ENCODE measurements at places on chromosomes 12 and 14.

DNA sequence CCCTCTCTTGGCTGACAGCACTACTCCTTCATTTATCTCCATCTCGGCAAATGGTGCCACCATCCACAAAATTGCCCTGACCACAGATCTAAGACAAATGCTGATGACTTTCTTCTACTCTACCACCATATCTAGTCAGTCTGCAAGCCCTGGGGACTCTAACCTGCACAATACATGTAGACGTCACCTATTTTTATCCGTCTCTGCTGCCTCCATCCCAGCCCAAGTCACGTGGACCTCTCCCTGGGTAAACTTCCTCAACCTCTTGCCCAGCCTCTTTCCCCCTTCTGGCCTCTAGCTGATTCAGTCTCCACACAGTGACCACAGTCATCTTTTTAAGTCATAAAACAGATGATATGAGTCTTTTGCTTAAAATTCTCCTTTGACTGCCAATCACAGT, 1203.0 kb downstream of the AACS start:
- DNase-seq, result no peak

- DNase-seq, result no peak
These were observed 1316.7 kb upstream of the TMEM132C start for GRCh38 chr12:126950266-126950665.

DNA sequence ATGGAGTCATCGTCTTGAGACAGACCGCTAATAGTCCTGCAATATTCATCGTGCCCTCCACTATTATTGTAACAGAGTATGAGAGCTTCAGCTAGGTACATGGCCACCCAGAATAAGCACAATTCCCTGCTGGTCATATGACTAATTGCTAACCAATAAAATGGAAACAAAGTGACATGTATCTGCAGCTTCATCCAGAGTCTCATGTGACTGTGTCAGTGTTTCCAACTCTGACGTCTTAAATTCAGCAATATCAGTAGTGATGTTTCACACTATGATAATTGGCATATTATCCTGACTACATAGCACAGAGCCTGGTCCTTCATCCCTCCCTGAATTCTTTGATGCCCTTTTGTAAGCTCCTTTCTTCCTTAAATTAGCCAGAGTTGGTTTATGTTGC, 167.4 kb downstream of the RPS29 start:
- no peak for DNase-seq

- no peak for DNase-seq
These were observed 69.3 kb downstream of the PRMT8 start for GRCh38 chr12:3560295-3560620.

GRCh38 chr12:30797689-30798088, 42.9 kb upstream of the CAPRIN2 start:
- DNase-seq, result no peak

DNA sequence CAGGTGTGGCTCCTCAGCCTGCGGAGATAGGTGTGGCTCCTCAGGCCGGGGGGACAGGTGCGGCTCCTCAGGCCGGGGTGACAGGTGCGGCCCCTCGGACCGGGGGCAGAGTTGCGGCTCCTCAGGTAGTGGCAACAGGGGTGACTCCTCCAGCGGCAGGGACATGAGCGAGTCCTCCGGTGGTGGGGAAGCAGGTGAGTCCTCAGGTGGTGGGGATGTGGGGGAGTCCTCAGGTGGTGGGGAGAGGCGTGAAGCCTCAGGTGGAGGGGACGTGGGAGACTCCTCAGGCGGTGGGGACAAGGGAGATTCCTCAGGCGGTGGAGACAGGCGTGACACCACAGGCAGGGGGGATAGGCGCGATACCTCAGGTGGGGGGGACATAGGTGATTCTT, 9.2 kb downstream of the KMT2D start:
- no peak for DNase-seq

DNA sequence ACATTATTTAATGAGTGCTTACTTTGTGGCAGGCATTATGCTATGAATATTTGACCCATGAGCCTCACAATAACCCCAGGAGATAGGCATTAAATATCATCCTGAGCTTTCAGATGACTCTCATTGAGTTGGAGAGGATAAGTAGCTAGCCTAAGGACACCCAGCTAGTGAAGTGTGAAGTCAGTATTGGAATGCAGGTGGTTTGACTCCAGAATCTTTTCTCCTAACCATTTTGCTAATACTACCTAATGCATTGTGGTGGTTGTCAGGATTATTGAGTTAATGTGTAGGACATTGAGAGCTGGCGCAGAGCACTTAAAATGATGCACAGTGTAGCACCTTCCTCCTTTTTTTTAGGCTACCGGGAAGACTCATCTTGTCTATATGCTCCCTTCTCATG, 3.8 kb upstream of the CDKL1 start:
- no peak for DNase-seq

DNA sequence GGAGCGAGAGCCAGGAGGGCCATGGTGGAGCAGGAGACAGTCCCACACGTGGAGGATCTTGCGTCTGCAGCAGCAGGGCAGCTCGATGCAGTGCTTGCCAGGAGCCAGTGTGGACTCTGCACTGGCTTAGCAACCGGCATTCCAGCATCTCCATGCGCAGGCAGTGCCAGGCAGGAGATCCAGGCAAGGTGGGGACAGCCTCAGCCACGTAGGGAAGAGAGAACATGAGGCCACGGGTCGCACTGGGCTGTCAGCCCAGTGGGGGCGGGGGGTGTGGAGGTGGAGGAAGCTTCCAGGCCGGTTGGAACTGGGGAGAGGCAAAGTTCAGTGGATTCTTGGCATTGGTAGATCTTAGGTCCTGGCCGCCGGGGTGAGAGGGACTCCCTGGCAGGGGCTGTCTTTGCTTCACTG, 121.0 kb upstream of the EVL start:
- no peak for DNase-seq

- DNase-seq, result no peak
These were observed 96.4 kb upstream of the SOX5 start for GRCh38 chr12:24045816-24046257.

DNA sequence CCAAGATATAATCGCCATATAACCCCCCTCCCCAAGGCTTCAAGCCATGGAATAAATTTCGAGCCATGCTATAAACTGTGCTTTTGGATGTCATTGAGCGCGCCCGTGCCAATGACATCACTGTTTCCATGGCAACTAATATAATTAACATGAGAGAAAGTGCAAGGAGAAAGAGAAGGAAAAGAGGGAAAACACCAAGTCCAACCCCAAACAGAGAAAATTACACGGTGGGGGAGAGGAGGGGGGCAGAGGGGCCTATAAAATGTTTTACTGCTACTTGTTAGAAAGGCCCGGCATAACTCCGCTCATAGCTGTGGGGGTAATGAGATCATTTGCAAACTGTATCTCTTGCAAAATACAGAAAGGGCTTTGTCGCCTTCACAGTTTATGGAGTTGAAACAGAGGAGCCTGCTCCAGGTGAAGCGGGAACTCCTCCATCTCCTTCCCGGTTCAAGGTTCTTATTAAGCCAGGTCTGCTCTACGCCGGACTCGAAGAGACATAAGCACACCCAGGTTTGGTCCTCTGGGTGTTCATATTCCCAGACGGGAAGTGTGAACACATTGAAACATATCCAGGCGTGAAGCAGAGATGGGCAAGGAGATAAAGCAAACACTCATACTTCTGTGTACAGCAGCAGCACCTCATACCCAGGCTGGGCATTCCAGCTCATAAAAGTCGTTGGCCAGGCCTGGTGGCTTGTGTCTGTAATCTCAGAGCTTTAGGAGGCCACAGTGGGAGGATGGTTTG, 99.1 kb upstream of the MAP1LC3B2 start:
- no peak for DNase-seq

GRCh38 chr14:63203618-63204406, 431 bp upstream of the RHOJ start:
- DNase-seq, result no peak

DNA sequence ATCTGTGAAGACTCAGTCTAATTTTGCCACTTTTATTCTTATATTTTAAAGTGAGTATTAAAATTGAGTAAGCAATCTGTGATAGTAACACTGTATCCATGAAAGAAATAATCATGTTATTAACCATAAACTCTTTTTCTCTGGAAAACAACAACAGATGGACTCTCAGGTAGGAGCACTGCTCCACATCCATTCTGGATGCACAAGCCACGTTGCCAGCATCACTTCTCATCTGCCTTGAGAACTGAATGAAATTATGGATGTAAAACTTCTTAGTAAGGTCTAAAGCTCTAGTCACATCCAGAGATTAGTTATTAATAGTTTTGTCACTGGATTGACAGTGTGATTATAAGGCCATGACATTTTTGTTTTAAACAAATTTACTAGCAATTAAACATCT, 489.1 kb upstream of the SYT1 start:
- no peak for DNase-seq

DNA sequence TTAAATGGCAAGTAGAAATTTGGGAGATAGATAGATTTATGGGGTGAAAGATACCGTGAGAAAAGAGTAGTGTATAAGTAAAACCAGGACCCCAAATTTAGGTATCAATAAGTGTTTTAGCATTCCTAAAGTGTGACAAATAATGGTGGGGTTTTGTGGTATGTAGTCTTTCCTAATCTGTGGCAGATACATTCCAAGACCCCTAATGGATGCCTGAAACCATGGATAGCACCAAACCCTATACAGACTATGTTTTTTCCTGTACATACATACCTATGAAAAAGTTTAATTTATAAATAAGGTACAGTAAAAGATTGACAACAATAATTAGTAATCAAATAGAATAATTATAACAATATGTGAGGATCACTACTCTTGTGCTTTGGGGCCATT, 14.4 kb upstream of the TCP11L2 start:
- DNase-seq, result no peak

DNA sequence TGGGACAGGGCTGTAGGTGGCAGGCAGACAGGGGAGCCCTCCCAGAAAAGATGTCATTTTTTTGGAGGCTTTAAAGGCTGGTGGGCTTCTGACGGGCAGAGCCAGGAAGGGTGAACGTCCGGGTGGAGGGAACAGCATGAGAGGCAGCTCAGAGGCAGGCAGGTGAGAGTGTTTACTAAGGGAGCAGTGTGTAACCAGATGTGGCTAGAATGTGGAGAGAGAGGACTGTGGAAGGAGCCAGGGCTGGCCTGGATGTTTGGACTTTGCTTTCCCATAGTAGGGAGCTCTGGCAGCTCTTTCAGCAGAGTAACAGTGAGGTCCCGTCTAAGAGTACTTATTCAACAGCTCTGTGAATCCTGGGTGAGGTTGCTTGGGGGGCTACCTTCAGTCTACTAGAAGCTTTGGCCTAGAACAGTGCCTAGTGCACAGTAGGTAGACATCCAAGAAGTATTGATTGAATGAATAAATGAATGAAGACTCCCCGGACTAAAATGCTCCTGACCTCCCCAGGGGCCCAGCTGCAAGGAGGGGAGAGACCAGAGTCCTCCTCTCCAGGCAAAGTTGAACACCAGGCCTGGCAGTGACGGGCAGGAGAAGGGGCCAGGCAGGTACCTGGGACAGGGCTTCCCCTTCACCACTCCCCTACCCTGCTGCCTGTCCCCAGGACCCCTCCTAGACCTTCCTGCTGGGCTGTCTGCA, 8.5 kb downstream of the FAM222A start:
- no peak for DNase-seq

GRCh38 chr12:51869496-51869865, 18.4 kb upstream of the ANKRD33 start:
- DNase-seq, result no peak

GRCh38 chr12:4813741-4814140, 93.5 kb downstream of the GALNT8 start:
- no peak for DNase-seq

GRCh38 chr12:89736995-89737394, 28.4 kb upstream of the ATP2B1 start:
- DNase-seq, result no peak

DNA sequence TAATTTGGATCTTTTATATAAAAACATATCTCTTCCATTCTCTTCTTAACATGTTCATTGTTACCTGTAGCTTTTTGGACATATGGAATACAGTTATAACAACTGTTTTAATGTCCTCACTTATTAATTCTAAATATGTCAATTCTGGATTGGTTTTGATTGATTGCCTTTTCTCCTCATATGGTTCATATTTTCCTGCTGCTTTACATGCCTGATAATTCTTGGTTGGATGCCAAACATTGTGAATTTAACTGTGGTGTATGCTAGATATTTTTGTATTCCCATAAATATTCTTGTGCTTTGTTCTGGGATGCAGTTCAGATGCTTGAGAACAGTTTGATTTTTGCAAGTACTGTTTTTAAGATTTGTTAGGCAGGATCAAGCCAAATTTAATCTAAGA, 10.8 kb downstream of the C14orf132 start:
- no peak for DNase-seq

- DNase-seq, result no peak
These were observed 1617.9 kb upstream of the SEL1L start for GRCh38 chr14:83151571-83151970.

- no peak for DNase-seq
These were observed 32.8 kb downstream of the SPTLC2 start for GRCh38 chr14:77583657-77584056.

DNA sequence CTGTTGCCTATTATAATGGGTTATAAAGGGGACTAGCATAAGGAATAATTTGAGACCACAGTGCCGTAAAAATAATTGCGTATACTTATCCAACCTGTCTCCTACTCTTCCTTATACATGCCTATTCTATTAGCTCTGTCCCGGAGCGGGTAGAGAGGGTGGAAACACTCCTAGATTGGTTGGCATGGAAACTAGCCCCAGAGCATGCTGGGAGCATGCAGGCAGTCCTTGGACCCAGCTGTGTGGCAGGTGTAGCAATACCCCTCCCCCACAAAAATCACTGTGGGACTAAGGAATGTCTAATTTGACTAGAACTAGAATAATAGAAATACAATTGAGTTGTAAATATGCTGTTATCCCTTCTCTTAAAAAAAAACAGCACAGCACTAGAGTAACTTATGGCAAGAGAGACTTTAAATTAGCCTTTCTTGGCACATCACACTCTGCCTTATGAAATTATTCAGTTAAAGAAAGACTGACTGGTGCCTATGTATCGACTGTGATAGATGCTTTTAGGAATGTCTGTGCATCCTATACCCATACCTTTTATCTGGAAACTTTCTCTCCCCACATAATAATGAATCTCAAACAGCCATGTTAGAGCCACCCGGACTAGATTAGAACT, 244.0 kb upstream of the DAAM1 start:
- no peak for DNase-seq

GRCh38 chr12:53752621-53753020, 842 bp upstream of the CISTR start:
- DNase-seq, result no peak

DNA sequence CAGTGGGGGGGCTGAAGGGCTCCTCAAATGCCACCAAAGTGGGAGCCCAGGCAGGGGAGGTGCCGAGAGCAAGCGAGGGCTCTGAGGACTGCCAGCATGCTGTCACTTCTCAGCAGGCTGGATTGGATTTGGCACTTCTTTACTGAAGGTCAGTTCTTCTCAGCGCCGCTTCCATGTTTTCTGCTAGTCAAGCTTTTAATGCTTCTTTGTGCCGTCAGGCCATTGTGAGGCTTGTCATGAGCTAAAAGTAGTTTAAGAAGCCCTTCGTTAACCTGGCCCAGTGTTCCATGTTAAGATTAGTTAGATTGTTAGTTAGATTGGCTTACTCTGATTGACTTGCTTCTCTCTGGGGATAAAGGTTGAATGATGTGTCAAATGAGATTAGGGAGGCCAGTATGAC, 13.4 kb downstream of the GABARAPL1 start:
- DNase-seq, result no peak

GRCh38 chr12:95259368-95259767, 41.8 kb downstream of the VEZT start:
- DNase-seq, result no peak
